ENCODE measurements at places on chromosomes 6 and 20.

GRCh38 chr6:137115658-137116057, 57.8 kb downstream of the IL22RA2 start:
- no peak for DNase-seq

- DNase-seq = no peak
Observed at GRCh38 chr20:31705598-31706597, 16.8 kb downstream of the BCL2L1 start.

DNA sequence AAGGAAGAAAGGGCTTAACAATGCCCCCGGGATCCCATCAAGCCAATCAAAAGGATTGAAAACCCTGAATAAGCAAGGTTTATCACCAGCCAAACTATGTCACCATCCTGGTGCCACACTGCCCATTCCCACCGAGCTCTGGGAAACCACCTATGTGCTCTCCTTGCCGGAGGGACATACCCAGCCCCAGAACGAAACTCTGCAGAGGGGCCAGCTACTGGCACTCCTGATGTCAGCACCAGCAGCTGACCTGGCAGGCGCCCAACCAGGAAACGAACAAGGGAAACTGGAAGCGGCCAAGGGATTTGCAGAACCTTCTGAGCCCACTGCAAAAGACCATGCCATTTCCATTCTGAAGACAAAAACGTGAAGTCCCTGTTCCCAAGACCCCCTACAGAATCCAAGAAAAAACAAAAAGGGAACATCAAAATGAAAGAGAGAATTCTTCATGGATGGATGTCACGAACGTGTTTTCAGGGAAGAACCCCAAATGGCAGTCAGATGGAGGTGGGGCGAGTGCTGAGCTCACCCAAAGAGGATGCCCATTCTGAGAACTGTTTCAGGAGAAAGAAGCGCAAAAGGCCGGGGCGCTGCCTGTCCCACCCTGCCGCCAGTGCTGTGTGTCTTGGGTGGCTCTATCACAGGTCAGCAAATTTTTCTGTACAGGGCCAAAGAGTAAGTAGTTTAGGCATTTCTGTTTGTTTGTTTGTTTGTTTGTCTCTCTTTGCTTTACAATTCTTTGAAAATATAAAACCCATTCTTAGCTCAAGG, 305.2 kb downstream of the ESR1 start:
- DNase-seq = no peak

DNA sequence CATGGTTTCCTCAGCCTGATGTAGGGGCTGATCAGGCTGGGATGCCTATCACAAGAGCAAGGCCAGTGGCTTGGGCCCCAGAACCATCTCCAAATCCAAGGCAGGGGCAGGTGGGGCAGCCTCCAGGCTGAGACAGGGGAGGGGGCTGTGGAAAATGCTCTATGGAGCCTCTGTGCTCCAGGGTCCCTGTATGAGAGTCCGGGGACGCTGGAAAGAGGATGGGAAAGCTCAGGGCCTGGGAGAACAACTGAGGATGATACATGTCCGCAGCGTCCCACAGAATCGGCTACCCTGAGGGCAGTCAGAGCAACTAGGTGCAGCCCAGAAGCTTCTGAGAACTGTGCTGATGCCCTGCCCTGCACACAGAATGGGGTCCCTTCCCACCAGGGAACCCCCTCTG, 43.4 kb downstream of the CPXM1 start:
- DNase-seq = no peak

DNA sequence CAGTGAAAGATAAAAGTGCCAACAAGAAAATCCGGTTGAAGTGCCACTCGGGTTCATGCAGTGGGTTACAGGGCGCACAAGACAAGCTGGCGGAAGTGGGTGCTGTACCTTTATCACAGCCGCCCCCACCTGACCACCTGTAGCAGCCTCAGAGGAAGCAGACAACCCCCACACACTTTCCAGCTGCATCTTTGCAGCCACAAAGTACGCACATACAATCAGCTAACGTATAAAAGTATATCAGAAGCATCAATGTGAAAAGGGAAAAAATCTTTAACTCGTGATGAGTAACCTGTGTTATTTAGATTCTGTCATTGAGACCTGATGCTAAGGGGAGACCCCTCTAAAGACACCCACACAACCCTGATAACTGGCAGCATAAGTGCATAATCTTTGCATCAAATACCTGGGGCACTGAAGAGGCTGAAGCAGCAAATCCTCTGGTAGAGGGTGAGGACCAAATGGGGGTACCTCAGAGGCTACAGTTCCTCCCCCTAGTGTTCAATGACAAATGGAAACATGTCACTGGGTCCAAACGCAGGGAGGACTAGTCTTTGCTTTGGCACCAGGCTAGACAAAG, 22.1 kb downstream of the BACH2 start:
- DNase-seq = no peak

- peak; percentile 22 for DNase-seq
Observed at GRCh38 chr6:44297063-44298038, 15.8 kb downstream of the AARS2 start.

- peak; percentile 2 for DNase-seq
Observed at GRCh38 chr6:163651915-163652668, 237.6 kb downstream of the QKI start.

DNA sequence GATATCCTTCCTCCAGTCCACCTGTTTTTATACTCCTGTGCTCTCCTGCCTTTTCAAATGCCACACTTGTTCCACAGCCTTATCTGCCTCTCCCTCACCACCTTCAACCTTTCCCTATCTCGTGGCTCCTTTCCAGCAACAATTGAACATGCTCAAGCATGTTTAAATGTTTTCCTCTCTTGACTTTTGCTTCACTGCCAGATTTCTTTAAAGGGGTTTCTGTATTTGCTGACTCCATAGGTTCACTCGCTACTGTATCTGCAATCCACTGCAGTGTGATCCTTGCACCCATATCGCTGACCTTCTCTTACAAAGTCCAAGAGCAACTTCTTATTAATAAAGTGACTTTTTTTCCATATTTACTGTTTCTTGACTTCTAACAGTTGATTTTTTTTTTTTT, 11.2 kb upstream of the GMNN start:
- no peak for DNase-seq

GRCh38 chr6:140718021-140718420, 1343.6 kb upstream of the CITED2 start:
- peak; percentile 56 for DNase-seq

DNA sequence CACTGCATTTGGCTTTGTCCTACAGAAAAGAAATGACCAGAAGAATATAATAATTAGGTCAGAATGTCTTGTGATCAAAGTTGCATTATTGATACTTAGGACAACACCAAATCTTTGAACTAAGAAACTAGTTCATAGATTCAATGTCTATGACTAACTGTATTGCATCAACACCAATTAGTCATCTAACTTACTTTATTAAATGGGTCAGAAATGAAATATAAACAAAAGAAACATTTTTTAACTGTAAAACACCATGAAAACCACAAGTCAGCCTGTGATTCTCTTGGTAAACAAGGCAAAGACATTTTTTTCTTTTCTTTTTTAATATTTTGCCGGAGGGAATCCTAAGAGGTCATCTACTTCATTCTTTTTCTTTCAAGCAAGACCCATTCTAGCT, 114.1 kb upstream of the HDDC2 start:
- DNase-seq = no peak

DNA sequence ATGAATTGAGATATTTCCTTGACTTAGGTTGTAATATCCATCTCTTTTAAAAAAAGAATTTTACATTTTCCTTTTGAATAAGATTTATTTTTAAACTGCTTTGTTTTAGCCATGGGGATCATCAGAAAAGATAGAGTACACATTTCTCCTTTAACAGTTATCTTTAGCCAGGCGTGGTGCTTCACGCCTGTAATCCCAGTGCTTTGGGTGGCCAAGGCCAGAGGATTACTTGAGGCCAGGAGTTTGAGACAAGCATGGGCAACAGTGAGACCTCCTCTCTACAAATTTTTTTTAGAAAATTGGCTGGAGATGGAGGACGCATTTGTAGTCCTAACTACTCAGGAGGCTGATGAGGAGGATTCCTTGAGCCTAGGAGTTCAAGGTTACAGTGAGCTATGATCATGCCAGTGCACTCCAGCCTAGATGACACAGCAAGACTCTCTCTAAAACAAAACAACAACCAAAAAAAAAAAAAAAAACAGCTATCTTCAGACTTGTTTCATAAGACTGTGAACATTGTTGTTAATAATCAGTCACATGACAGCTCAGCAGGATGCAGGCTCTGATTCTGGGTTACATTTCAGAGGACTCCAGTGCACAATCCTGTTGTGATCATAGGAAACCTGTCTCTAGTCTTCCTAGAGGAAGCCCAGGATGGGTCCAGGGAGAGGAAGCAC, 2.0 kb upstream of the SLC17A3 start:
- DNase-seq = no peak

- DNase-seq = peak; percentile 20
Observed at GRCh38 chr6:136921936-136922684, at the start of gene SLC35D3. TSS of gene SLC35D3 (plus strand) at chr6:136922301. CDS start at chr6:136922429, 128 bp downstream.

- DNase-seq = no peak
Observed at GRCh38 chr20:38986663-38987062, 24.5 kb downstream of the DHX35 start.

- no peak for DNase-seq
Observed at GRCh38 chr6:121310495-121310894, 23.8 kb downstream of the TBC1D32 start.

DNA sequence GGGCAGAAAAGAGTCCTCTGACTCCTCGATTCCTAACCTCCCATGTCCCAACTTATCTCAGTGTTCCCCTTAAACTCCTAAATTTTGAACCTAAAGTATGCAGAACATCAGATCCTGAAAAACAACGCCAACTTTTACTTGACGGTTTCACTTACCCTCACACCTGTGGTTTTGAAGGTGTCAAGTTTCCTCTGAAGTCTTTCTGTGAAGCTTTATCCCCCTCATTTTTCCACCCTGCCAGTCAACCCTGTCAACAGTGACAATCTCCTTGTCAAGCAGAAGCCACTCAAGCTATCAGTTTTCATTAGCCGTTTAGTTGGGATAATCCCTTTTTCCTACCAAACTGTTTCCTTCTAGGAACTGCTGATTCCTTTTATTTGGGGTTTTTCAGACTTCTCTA, 245.4 kb upstream of the PREP start:
- DNase-seq = no peak

GRCh38 chr6:79073888-79074287, 4.2 kb downstream of the PHIP start:
- no peak for DNase-seq

GRCh38 chr20:5474646-5475550, 158.1 kb upstream of the PROKR2 start:
- DNase-seq = no peak

- DNase-seq = no peak
Observed at GRCh38 chr20:60543598-60543997, 585.4 kb downstream of the CDH26 start.

DNA sequence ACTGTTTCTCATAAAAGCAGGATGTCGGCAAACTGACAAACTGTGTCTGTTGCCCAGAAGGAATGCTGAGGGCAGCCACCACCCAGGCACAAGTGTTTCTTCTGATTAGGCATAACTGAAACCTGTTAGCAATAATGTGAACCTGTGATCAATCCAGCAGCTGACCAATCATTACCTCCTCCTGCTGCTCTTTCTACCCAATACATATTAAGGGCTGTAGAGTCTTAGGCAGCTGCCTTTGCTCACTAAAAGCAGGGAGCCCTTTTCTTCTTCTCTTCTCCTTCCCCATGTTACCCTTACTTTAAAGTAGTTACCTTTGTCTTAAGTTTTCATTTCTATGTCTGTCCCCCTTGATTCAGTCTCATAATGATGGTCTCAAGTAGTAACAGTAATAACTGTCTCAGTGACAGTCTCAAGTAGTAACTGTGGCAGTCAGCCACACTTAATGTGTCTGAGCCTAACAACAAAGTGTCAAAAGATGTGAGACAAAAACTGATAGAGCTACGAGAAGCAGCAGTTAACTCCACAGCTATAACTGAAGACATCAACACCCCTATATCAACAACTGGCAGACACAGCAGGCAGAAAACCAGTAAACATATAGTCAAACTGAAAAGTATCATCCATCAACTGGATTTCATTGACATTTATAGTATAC, 37.0 kb downstream of the RANBP9 start:
- peak; percentile 27 for DNase-seq

- no peak for DNase-seq
Observed at GRCh38 chr6:167676666-167677421, 149.9 kb upstream of the AFDN start.

- DNase-seq = no peak
Observed at GRCh38 chr6:36114798-36115408, 15.4 kb upstream of the MAPK13 start.

GRCh38 chr6:45870531-45870930, 145.1 kb downstream of the CLIC5 start:
- no peak for DNase-seq

DNA sequence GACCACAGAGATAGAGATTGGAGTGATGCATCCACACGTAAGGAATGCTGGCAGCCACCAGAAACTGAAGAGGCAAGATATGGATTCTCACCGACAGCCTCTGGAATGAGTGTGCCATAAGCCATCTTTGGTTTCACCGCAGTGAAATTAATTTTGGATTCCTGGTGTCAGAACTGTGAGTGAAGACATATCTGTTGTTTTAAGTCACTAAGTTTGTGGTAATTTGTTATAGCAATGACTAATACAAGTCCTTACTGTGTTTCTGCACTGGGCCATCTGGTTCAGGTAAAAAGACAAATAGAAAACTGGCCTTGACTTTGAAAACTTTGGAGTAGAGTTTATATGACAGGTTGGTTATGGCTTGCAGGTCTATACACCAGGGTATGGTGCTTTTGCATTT, 261.9 kb downstream of the PHF3 start:
- peak; percentile 11 for DNase-seq

DNA sequence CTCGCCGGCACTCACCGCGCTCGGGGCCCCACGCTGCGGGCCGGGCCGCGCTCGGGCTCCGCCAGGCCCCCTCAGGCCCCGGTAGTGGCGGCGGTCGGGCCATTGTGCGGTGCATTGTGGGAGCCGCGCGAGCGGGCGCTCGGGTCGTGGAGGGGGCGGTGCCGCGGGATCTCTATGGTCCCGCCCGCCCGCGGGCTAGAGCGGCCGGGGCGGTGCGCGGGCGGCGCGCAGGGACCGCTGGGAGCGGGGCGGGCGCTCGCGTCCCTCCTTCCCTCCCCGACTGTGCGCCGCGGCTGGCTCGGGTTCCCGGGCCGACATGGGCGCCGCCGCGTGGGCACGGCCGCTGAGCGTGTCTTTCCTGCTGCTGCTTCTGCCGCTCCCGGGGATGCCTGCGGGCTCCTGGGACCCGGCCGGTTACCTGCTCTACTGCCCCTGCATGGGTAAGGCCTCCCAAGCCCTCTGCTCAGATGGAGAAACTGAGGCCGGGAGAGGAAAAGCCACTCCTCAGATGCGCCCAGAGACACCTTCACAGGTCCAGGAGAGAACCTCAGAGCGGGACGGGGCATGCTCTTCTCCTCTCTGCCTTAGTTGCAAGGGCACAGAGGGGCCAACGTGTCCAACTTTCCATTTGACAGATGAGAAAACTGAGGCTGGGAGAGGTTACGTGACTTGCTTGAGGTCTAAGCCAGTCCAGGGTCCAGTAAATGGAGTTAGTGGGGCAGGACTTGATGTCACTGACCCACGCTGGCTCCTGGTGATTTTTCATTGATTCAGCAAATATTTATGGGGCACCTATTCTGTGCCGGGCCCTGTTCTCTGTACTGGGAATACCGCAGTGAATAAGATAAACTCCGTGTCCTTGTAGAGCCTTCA, at the start of the genes PLAGL2 and POFUT1:
Gene PLAGL2, minus strand, starts transcription at position 118 of the 873 bp plus-strand sequence. CDS start 5,565 bp downstream, outside the sequence.
Gene POFUT1, plus strand, starts transcription at position 255 of the 873 bp plus-strand sequence. Its CDS starts 62 bp downstream, at position 317.
- peak; percentile 87 for DNase-seq

- no peak for DNase-seq
Observed at GRCh38 chr6:22349051-22349450, 52.2 kb upstream of the PRL start.

GRCh38 chr6:138500045-138500665, 861 bp upstream of the NHSL1 start:
- DNase-seq = no peak

Data from EH (cell line).